Natural killer cell (primary cell): ENCODE measurements at places on chromosomes 3 and 15. TPM values are rescaled to one million over a fixed set of nuclear protein-coding genes. Genes with fewer than 3 reads are reported as not detected.

Gene RTF1
- 53.1 TPM for total RNA-seq

Gene COL6A5
- total RNA-seq = not detected

Gene SLC12A1
- not detected for total RNA-seq

GRCh38 chr3:127162947-127163645, 29.8 kb upstream of the PRR23E start:
- no peak for DNase-seq

DNA sequence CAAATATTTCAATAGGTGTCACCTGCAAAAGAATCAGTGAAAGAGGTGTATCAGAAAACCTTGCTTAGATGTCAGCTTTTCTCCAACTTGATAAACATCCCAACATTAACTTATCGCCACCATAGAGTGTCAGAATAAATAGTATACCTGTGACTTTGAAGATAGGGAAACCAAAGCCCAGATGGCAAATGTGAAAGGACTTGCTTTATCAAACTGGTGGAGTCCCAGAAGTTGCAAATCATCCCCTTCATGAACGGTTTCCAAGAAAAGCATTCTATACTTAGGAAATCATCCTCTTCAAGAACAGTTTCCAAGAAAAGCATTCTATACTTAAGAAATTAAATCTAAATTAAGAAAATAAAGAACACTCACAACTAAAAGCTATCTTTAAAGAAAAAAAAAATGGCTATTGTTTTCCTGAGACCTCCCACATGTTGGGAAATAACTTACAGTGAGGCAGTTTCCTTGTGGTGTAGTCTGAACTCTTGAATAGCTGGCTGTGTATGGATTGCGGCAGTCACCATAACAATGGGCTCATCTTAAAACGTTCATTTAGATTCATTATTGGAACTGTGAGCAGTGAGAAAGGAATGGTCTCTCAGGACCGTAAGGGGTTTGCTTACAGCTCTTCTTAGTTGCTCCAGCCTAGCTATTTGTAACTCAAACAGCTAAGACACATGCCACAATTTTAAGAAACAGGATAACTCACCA, 56.5 kb downstream of the GHSR start:
- no peak for DNase-seq

DNA sequence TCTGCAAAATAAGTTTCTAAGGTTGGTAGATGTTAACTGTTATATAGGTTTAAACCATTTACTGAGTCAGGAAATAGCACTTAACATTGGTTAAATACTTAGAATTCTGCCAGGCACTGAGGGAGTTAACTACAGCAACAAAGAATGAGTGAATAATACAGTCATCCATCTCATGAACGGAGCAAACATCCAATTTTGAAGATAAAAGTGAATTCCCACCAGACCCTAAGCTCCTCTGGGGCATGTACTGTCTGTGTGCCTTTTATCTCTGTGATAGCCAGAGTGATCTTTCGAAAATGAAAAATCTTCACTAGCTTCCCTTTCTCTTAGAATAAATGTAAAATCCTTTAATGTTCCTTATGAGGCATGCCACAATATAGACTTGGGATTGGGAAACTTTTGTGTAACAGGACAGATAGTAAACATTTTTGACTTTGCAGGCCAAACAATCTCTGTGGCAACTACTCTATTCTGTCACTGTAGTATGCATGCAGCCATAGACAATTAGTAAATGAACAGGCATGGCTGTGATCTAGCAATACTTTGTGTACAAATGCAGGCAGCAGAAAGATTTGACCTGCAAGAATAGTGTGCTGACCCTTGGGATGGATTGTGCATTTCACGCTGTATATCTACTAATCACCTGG, 294.5 kb upstream of the LMCD1 start:
- DNase-seq = no peak

- DNase-seq = no peak
Measured at GRCh38 chr3:190116551-190117067, 4.1 kb downstream of the P3H2 start.

DNA sequence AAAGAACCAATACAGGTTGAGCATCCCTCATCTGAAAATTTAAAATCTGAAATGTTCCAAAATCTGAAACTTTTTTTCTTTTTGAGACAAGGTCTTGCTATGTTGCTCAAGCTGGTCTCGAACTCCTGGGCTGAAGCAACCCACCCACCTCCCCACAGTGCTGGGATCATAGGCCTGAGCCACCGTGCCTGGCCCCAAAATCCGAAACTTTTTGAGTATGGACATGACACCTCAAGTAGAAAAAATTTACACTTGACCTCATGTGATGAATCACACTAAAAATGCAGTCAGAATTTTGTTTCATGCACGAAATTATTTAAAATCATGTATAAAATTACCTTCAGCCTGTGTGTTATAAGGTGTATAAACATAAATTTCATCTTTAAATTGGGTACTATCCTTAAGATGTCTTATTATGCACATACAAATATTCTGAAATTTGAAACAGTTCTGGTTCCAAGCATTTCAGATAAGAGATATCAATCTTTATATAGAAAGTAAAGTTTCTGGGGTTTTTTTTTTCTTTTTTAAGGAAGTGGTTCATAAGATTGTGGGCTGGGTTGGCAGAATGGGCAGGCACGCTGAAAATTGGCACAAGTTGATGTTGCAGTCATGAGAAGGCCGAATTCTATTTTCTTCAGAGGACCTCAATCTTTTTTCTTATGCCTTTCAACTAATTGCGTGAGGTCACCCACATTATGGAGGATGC, 72.5 kb downstream of the SPRED1 start:
- DNase-seq = no peak

DNA sequence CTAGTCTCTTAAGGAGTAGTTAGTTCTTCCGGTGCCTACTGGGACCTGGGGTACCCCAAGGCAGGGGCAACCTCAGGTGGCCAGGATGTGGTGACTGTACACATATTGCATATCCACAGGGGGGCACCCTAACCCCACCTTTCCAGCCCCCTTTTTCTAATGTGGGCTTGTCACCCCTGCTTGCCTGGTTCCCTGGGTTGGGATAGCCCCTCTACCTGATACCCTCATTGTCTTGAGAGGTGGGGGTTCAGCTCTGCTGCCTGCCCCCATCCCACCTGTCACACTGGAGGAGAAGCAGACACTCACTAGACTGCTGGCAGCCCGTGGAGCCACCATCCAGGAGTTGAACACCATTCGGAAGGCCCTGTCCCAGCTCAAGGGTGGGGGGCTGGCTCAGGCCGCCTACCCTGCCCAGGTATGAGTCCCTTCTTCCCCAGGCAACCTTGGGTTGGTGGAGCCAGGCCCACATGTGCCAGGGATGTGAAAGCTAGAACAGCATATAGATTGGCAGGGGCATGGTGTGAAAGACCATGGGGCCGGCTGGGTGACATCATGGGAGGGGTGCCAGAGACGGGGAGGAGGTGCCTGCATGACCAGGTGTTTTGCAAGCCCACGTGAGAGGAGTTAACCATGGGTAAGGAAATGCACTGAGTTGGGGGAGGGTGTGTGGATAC, 4.0 kb downstream of the GLYCTK start:
- peak; percentile 40 for DNase-seq

- DNase-seq = no peak
Measured at GRCh38 chr15:42733027-42733426, 3.9 kb downstream of the CDAN1 start.

DNA sequence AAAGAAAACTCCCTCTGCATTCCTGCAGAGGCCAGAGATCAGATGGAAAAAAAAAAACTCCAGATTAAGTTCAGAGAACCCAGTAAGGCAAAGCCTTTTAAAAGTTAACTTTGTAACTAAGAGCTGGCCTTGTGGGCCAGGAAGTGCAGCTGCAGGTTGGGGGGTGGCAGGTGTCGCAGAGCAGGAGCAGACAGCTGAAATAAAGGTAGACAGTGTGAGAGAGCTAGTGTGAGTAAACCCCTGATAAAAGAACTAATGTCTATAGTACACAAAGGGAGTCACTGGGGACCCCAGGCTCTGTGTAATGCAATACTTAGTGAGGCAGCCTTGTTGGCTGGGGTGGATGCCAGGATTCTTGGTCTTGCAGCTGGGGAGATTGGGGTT, 42.1 kb downstream of the PPCDC start:
- no peak for DNase-seq
